Endothelial cell (in vitro differentiated cells): ENCODE measurements at places on chromosomes 3 and 15.

GRCh38 chr3:80785475-80785874 lies 976.0 kb downstream of the GBE1 start:
- DNase-seq: no peak

GRCh38 chr15:68599560-68600071 lies 20.8 kb downstream of the CORO2B start:
- peak; percentile 58 for DNase-seq

GRCh38 chr3:73950865-73951558 lies 326.3 kb upstream of the PDZRN3 start:
- no peak for DNase-seq

- no peak for DNase-seq
These were observed 8.9 kb upstream of the SUCNR1 start for GRCh38 chr3:151864423-151865101.

- no peak for DNase-seq
These were observed 15.0 kb upstream of the SRP14 start for GRCh38 chr15:40053831-40054604.

- no peak for DNase-seq
These were observed 11.5 kb upstream of the EHD4 start for GRCh38 chr15:41983621-41984571.

GRCh38 chr3:102415553-102415952 lies 19.3 kb upstream of the ZPLD1 start:
- no peak for DNase-seq

DNA sequence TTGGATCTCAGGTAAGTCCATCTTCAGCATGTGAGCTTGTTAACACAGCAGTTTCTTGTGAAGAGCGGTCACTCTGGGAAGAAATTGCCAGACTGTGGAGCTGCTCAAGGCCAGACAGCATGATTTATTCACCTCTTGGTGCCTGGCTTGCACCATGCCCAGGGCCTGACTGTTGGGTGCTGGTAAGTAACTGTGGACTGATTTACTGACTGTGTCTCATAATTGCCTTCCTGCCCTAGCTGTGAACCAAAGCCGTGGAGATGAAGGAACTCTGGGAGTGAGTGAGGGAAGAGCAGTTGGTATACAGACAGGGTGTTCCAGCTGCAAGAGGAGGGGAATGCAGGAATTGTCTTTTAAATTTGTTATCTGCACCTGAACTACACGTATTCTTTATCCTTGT lies 18.5 kb upstream of the WNT7A start:
- DNase-seq: no peak

- DNase-seq: no peak
These were observed 66.1 kb upstream of the PRICKLE2 start for GRCh38 chr3:64291345-64291744.

GRCh38 chr15:96736384-96736783 lies 405.9 kb downstream of the NR2F2 start:
- DNase-seq: no peak

- no peak for DNase-seq
These were observed 17.3 kb downstream of the PXK start for GRCh38 chr3:58349792-58350626.

- no peak for DNase-seq
These were observed 98.6 kb upstream of the ARHGEF26 start for GRCh38 chr3:154022606-154023005.

DNA sequence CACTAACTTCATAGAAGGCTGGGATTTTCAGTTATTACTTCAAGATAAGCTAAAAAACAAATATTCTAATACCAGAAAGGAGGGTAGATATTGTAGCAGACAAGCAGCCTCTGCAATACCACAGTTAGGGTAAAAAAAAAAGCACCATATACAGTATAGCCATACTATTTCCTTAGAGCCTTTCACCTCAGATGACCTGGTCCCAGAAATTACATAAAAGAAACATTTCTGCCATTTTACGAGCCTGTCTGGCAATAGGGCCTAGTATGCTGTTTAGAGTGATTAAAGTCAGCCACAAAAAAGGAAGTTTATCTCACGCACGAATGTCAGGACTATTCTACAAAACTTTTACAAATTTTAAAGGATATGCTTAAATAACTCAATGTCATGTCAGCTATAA lies 1016.6 kb downstream of the PLOD2 start:
- no peak for DNase-seq

DNA sequence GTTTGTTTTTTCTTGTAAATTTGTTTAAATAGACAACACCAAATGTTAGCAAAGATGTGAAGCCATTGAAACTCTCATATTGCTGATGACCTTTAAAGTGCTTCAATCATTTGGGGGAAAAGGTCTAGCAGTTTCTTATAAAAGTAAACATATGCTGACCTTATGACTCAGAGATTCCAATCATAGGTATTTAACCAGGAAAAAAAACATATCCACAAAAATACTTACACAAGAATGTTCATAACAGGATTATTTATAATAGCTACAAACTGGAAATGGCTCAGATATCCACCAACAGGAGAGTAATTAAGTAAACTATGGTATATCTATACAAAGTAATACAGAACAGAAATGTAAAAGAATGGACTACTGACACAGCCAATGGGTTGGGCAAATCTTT lies 27.1 kb upstream of the RORA start:
- no peak for DNase-seq
